Body of pancreas (tissue), 4 donors: ENCODE measurements at places on chromosomes 4 and X. TPM values are rescaled to one million over a fixed set of nuclear protein-coding genes. Genes with fewer than 3 reads are reported as not detected.

DNA sequence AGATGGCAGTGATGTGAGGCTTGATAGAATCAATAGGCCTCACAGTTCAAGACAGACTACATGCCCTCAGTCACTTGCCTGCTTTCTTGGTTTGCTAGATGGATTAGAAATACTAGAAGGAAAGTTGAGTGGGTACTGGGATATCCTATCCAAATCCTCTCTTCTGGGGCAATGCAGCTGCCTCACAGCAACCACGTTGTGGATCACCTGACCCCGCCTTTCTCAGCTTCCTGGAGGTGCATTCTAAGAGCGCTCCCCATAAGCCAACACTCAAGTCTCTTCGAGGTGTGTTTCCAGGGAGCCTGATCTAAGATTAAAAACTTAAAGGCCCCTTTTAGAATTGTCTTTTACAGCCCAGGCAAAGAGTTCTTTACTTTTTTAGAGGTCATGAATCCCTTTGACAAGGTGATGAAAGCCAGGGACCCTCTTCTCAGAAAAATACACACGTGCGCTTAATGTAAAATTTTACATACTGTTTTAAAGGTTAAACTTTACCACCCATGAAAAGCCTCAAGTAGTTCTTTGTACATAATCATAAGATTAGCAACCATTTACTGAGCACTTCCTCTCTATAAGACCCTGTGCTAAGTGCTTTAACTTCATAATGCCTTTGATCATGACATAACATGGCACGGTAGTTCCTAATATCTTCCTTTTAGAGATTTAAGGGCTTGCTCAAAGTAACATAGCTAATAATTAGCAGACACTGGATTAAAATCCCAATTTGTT is 840 bp upstream of the RPL34 start:
- DNase-seq: no peak

The MAOA gene
- 47.1 TPM for total RNA-seq

- DNase-seq: no peak
Observed at GRCh38 chr4:42404001-42404400, 6.7 kb downstream of the SHISA3 start.

The SLITRK4 gene
- total RNA-seq: 1.6 TPM

GRCh38 chr4:122673252-122673651 is 52.4 kb upstream of the IL21 start:
- DNase-seq: no peak

The SLC38A5 gene
- 166 TPM for total RNA-seq

The TCP11X2 gene
- total RNA-seq: not detected
